Activated CD8-positive, alpha-beta memory T cell treated with anti-CD3 and anti-CD28 coated beads, Interleukin-2, amount 10 ng/mL, durations not matched to agents 7 days and 5 days (primary cell): ENCODE measurements at places on chromosomes 6 and 20. TPM values are rescaled to one million over a fixed set of nuclear protein-coding genes. Genes with fewer than 3 reads are reported as not detected.

Gene PLCB1
- total RNA-seq: 2.4 TPM

Gene ADTRP
- total RNA-seq: 0.47 TPM

Gene TRAPPC3L
- not detected for total RNA-seq

Gene OR2J3
- not detected for total RNA-seq

Gene SLC22A16
- total RNA-seq: not detected

- peaks cover 6% of the 10 kb centered on the region for H3K36me3 ChIP-seq
- peaks cover 32% of the 10 kb centered on the region for H3K27me3 ChIP-seq
- no peak for DNase-seq
- peaks cover 3% of the 10 kb centered on the region for H3K4me1 ChIP-seq
- no peak overlapping the region for H3K27ac ChIP-seq
Observed at GRCh38 chr6:97292671-97293070, 9.7 kb upstream of the MMS22L start.

DNA sequence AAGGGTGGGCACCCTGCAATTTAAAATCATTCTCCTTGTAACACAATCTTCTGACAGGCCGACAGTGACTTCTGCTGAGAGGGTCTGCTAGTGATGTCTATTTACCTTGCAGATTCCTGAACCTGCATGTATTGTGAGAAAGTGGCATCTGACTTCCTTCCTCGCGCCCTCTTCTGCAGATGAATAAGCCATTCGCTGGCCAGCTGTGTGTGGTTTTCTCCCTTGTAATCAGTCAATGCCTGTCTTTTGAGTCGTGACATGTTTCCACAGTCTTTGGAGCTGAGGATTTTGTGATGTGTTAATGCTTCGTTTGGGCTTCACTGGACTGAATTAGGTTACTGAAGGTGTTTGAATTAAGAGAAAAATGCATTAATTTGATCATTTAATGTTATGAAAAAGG, 125.3 kb downstream of the GRM1 start:
- H3K27me3 ChIP-seq: peaks cover 5% of the 10 kb centered on the region
- H3K4me1 ChIP-seq: peaks cover 11% of the 10 kb centered on the region
- no peak for DNase-seq
- no peak overlapping the region for H3K27ac ChIP-seq

DNA sequence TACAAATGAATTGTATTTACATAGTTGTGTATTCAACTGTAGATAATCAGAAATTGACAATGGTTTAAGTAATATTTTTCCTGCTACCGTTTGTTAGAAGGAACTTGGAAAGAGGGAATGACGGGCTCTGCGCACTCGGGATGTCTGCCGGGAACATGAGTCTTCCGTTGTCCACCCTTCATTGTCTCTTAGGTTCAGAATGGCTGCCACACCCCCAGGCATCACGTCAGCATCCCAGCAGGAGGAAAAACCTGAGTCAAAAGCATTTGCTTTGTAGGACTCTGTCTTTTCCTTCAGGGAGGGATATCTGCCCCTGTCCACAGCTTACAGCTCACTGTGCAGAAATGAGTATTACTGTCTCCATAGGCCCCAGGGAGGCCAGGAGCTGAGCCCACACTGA, 331.2 kb downstream of the THBS2 start:
- peaks cover 10% of the 10 kb centered on the region for H3K27me3 ChIP-seq
- peaks cover 2% of the 10 kb centered on the region for H3K4me1 ChIP-seq
- no peak overlapping the region for H3K27ac ChIP-seq
- DNase-seq: no peak

GRCh38 chr6:163627274-163628062, 212.9 kb downstream of the QKI start:
- no peaks in the 10 kb centered on the region for H3K4me1 ChIP-seq
- H3K27ac ChIP-seq: no peak overlapping the region
- H3K27me3 ChIP-seq: peaks cover 19% of the 10 kb centered on the region
- no peak overlapping the region for H3K4me3 ChIP-seq
- DNase-seq: no peak

DNA sequence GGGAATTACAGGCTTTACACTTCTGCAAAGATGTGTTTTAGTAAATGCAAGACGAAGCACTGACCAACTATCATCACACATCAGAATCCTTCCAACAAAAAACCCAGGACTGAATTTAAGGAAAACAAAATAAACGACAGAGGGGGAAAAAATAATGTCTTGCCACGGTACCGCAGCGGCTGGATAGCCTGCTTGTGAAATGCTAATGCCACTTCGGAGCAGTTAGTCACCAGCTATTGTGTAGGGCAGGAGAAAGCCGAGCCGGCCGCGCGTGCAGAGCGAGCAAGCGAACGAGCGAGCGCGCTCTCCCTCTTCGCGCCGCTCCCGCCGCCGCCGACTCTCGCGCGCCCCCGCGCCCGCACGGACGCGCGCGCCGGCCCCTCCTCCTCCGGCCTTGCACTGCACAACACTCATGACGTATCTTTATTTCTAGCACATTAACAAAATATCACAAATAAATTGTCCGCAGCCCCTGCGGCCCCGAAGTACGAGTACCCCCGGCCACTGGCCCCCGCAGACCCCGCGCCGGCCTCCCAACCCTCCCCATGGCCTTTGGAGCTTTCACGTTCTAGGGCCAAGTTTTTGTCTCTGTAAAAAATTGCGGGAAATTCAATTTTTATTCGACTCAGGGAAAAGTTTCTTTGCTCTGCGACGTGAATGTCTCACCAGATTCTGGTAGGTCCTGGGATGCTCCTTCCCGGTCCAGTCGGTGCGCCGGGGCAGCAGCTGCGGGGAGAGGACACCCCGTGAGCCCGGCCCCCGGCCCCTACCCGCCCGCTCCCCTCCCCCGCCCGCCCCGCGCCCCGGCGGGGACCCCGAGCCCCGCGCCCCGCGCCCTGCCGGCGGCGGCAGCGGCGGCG, 1.0 kb downstream of the PHIP start:
- peaks cover 9% of the 10 kb centered on the region for H3K27me3 ChIP-seq
- peaks cover 26% of the 10 kb centered on the region for H3K36me3 ChIP-seq
- DNase-seq: peak; percentile 90
- H3K27ac ChIP-seq: peak overlapping the region; percentile 90

GRCh38 chr20:35595901-35596300, 19.7 kb upstream of the SPAG4 start:
- H3K4me3 ChIP-seq: no peak overlapping the region
- H3K27me3 ChIP-seq: peaks cover 44% of the 10 kb centered on the region
- DNase-seq: no peak
- H3K27ac ChIP-seq: no peak overlapping the region
- no peaks in the 10 kb centered on the region for H3K36me3 ChIP-seq
- H3K4me1 ChIP-seq: no peaks in the 10 kb centered on the region
